ENCODE measurements at places on chromosomes 3 and 15. TPM values are rescaled to one million over a fixed set of nuclear protein-coding genes. Genes with fewer than 3 reads are reported as not detected.
A peak's percentile ranks its signal among the peaks of the same experiment; 100 is the strongest.

- H3K4me3 ChIP-seq, result no peak overlapping the region
- no peak overlapping the region for H3K27ac ChIP-seq
- no peaks in the 10 kb centered on the region for H3K4me1 ChIP-seq
- H3K36me3 ChIP-seq, result no peaks in the 10 kb centered on the region
- no peak for DNase-seq
- H3K27me3 ChIP-seq, result no peaks in the 10 kb centered on the region
Measured at GRCh38 chr3:169563775-169564059, 99.8 kb downstream of the MECOM start.

The CPB1 gene
- total RNA-seq, result 29,247 TPM

The DNAJB8 gene
- total RNA-seq, result not detected

DNA sequence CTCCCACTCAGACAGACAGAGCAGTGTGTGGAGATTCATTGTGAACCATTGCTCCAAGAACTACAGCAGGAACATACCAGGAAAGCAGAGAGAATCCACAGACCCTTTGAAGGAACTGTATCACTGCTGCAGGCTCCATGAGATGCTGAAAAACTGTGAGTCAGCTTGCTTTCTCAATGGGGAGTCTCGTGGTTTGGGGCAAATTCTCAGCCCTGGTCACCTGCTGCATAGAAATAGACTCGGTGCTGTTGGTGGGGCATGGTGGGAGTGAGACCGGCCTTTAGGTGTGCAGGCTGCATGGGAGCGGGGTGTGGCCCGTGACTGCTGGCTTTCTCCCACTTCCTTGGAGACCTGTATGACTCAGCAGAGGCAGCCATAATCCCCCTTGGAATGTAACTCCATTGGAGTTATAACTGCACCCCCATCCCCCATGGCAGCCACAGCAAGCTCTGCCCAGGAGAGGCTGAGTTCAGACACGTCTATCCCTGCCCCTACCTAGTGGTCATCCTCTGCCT is 35.6 kb downstream of the ALCAM start:
- H3K27me3 ChIP-seq, result no peaks in the 10 kb centered on the region
- no peak overlapping the region for H3K27ac ChIP-seq
- DNase-seq, result peak; percentile 33
- no peaks in the 10 kb centered on the region for H3K36me3 ChIP-seq
- peaks cover 15% of the 10 kb centered on the region for H3K4me1 ChIP-seq

- no peaks in the 10 kb centered on the region for H3K36me3 ChIP-seq
- no peak overlapping the region for H3K27ac ChIP-seq
- H3K4me3 ChIP-seq, result no peak overlapping the region
Measured at GRCh38 chr15:92128788-92129187, 264.9 kb upstream of the ST8SIA2 start.

The ATR gene
- total RNA-seq, result 16.6 TPM

The FHIT gene
- total RNA-seq, result 6.8 TPM

The C2CD4A gene
- 2.3 TPM for total RNA-seq

GRCh38 chr3:169060037-169060436 is 603.5 kb downstream of the MECOM start:
- no peaks in the 10 kb centered on the region for H3K27me3 ChIP-seq
- no peaks in the 10 kb centered on the region for H3K36me3 ChIP-seq
- no peaks in the 10 kb centered on the region for H3K4me1 ChIP-seq
- H3K27ac ChIP-seq, result no peak overlapping the region
- no peak for DNase-seq

GRCh38 chr15:94352636-94353487 is 121.5 kb downstream of the MCTP2 start:
- no peak overlapping the region for H3K27ac ChIP-seq
- no peaks in the 10 kb centered on the region for H3K27me3 ChIP-seq

DNA sequence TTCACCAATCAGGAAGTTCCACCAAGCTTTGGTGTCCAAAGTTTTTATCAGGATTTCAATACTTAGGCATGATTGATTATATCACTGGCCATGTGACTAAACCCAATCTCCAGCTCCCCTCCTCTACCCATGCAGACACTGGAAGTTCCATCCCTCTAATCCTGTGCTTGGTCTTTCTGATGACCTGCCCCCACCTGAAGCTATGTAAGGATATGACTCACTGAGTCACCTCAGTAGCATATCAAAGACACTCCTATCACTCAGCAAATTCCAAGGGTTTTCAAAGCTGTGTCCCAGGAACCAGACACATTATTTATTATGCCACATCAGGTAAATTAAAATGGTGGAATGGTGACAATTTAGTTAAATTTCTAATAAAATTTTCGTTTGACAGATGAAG is 158.9 kb downstream of the TAFA4 start:
- no peaks in the 10 kb centered on the region for H3K4me1 ChIP-seq
- H3K36me3 ChIP-seq, result no peaks in the 10 kb centered on the region
- no peaks in the 10 kb centered on the region for H3K27me3 ChIP-seq
- no peak for DNase-seq
- H3K4me3 ChIP-seq, result no peak overlapping the region

GRCh38 chr15:86611417-86612040 is 531.9 kb downstream of the AGBL1 start:
- H3K4me1 ChIP-seq, result no peaks in the 10 kb centered on the region
- no peak overlapping the region for H3K4me3 ChIP-seq
- H3K27me3 ChIP-seq, result no peaks in the 10 kb centered on the region
- no peaks in the 10 kb centered on the region for H3K36me3 ChIP-seq
- H3K27ac ChIP-seq, result no peak overlapping the region

The CAMK2N2 gene
- total RNA-seq, result 22.2 TPM

- no peak for DNase-seq
- peaks cover 3% of the 10 kb centered on the region for H3K4me1 ChIP-seq
- H3K27me3 ChIP-seq, result no peaks in the 10 kb centered on the region
- no peaks in the 10 kb centered on the region for H3K36me3 ChIP-seq
- no peak overlapping the region for H3K4me3 ChIP-seq
Measured at GRCh38 chr15:69467636-69468035, 15.0 kb downstream of the RPLP1 start.

DNA sequence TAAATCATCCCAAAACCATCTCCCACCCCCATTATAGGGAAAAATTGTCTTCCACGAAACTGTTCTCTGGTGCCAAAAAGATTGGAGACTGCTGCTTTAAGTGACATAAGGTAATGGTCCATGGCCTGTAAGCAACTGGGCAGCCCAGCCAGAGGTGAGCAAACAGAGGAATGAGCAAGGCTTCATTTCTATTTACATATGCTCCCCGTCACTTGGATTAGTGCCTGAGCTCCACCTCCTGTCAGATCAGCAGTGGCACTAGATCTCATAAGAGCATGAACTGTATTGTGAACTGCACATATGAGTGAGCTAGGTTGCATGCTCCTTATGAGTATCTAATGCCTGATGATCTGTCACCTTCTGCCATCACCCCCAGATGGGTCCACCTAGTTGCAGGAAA is 1159.8 kb upstream of the ALCAM start:
- no peaks in the 10 kb centered on the region for H3K36me3 ChIP-seq
- H3K4me3 ChIP-seq, result no peak overlapping the region
- no peaks in the 10 kb centered on the region for H3K4me1 ChIP-seq
- H3K27ac ChIP-seq, result no peak overlapping the region
- H3K27me3 ChIP-seq, result no peaks in the 10 kb centered on the region
- no peak for DNase-seq

- DNase-seq, result no peak
- no peak overlapping the region for H3K27ac ChIP-seq
- no peak overlapping the region for H3K4me3 ChIP-seq
- no peaks in the 10 kb centered on the region for H3K27me3 ChIP-seq
- no peaks in the 10 kb centered on the region for H3K4me1 ChIP-seq
Measured at GRCh38 chr3:53642211-53642610, 147.8 kb downstream of the CACNA1D start.

The ZNF662 gene
- total RNA-seq, result 8.5 TPM

- no peak overlapping the region for H3K27ac ChIP-seq
- no peak for DNase-seq
- no peaks in the 10 kb centered on the region for H3K4me1 ChIP-seq
- H3K4me3 ChIP-seq, result no peak overlapping the region
Measured at GRCh38 chr3:105836533-105836932, 32.3 kb downstream of the CBLB start.

GRCh38 chr3:9078561-9079240 is 115.4 kb upstream of the RAD18 start:
- H3K4me1 ChIP-seq, result no peaks in the 10 kb centered on the region
- no peak overlapping the region for H3K27ac ChIP-seq
- no peaks in the 10 kb centered on the region for H3K27me3 ChIP-seq
- H3K36me3 ChIP-seq, result no peaks in the 10 kb centered on the region

DNA sequence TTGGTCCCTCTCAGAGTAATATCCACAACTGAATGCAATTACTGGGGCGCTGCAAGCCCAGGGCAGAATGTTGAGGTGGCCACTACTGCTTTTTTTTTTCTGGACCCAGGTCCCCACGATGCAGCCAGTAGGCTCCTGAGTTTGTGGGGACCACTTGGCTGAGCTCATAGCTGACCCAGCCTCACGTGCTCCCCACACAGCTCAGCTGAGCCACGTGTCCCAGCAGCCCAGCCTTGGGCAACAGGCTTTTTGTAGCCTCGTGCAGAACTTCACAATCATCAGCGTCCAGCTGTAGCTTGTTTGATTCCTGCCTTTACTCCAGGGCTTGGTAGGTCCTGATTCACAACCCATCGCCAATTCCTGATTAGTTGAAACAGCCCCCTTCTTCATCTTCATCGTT is 117.3 kb downstream of the ETFA start:
- no peak for DNase-seq
- peaks cover 5% of the 10 kb centered on the region for H3K4me1 ChIP-seq
- no peaks in the 10 kb centered on the region for H3K36me3 ChIP-seq
- no peaks in the 10 kb centered on the region for H3K27me3 ChIP-seq

The TGM5 gene
- not detected for total RNA-seq

- peaks cover 70% of the 10 kb centered on the region for H3K4me1 ChIP-seq
- no peak for DNase-seq
- no peaks in the 10 kb centered on the region for H3K27me3 ChIP-seq
- H3K27ac ChIP-seq, result no peak overlapping the region
Measured at GRCh38 chr3:149397528-149397927, 20.1 kb upstream of the TM4SF1 start.

- DNase-seq, result no peak
- peaks cover 34% of the 10 kb centered on the region for H3K4me1 ChIP-seq
- H3K36me3 ChIP-seq, result peaks cover 13% of the 10 kb centered on the region
- no peak overlapping the region for H3K4me3 ChIP-seq
Measured at GRCh38 chr15:90907838-90908507, 4.9 kb downstream of the MAN2A2 start.

The STXBP5L gene
- total RNA-seq, result 0.19 TPM

DNA sequence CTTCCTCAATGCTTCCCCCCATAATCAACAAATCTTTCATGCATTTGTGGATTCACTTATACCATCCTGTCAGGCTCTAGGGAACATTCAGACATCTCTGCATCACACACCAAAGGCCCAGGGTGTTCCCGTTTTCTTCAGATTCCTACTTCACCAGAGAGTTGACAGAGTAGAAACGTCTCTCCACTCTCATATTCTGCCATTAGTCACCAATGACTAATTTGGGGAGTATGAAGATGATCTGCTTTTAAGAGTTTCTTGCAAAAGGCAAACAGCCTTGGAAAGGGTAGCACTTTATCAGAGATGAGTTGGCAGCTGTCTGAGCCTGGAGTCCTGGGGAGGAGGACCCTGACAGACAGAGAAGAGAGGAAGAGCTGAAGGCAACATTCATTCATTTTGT is 55.8 kb upstream of the DGKG start:
- H3K27me3 ChIP-seq, result no peaks in the 10 kb centered on the region
- no peak overlapping the region for H3K4me3 ChIP-seq
- H3K27ac ChIP-seq, result no peak overlapping the region
- peaks cover 25% of the 10 kb centered on the region for H3K4me1 ChIP-seq

DNA sequence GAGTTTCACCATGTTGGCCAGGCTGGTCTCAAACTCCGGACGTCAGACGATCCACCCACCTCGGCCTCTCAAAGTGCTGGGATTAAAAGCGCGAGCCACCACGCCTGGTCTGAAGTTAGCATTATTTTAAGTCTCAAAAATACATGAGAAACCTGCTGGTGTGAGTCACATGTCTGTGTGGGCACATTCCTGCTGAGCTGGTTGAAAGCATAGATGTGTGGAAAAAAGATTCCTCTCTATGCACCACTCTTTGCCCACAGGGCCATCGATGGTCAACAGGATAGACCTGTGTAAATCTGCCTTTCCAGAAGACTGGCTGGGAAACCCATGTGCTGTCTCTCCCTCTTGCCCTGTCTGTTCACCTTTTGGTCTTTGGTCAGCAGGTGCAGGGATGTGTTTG is 63.5 kb downstream of the CHRD start:
- H3K27ac ChIP-seq, result no peak overlapping the region
- H3K4me3 ChIP-seq, result no peak overlapping the region
- H3K36me3 ChIP-seq, result no peaks in the 10 kb centered on the region
- no peaks in the 10 kb centered on the region for H3K27me3 ChIP-seq
- no peaks in the 10 kb centered on the region for H3K4me1 ChIP-seq
- no peak for DNase-seq

The CYP8B1 gene
- not detected for total RNA-seq

GRCh38 chr3:187919544-187919943 is 174.3 kb upstream of the BCL6 start:
- H3K27ac ChIP-seq, result no peak overlapping the region
- no peaks in the 10 kb centered on the region for H3K36me3 ChIP-seq
- H3K27me3 ChIP-seq, result no peaks in the 10 kb centered on the region
- DNase-seq, result no peak

DNA sequence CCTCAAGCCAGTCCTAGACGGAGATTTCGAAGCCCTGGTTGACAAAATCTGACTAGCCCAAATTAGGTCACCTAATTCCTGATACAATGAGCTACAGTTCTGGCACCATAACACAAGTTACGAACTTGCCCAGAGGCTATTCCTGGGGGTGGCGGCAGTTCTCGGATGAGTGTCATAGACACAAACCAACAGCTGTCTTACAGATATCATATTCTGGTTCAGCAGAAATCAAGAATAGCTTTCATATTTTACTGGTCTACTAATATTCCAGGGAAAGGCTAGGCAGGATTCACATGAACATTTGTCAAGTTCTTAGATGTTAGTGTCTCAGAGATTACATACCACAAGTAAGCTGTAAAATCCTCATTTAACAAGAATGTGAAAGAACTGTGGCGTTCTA is 8.8 kb downstream of the ANAPC13 start:
- H3K36me3 ChIP-seq, result peaks cover 6% of the 10 kb centered on the region
- H3K27ac ChIP-seq, result no peak overlapping the region
- no peak for DNase-seq
- no peak overlapping the region for H3K4me3 ChIP-seq

The LRRC3B gene
- total RNA-seq, result not detected

- H3K4me1 ChIP-seq, result no peaks in the 10 kb centered on the region
- no peak overlapping the region for H3K4me3 ChIP-seq
- no peaks in the 10 kb centered on the region for H3K36me3 ChIP-seq
- no peak for DNase-seq
- H3K27ac ChIP-seq, result no peak overlapping the region
Measured at GRCh38 chr3:13160619-13161018, 87.4 kb upstream of the IQSEC1 start.

GRCh38 chr3:192851821-192852372 is 65.8 kb downstream of the MB21D2 start:
- H3K4me3 ChIP-seq, result no peak overlapping the region
- H3K27me3 ChIP-seq, result no peaks in the 10 kb centered on the region
- peaks cover 16% of the 10 kb centered on the region for H3K4me1 ChIP-seq
- H3K36me3 ChIP-seq, result no peaks in the 10 kb centered on the region
- DNase-seq, result peak; percentile 85

The CA12 gene
- 10.2 TPM for total RNA-seq

DNA sequence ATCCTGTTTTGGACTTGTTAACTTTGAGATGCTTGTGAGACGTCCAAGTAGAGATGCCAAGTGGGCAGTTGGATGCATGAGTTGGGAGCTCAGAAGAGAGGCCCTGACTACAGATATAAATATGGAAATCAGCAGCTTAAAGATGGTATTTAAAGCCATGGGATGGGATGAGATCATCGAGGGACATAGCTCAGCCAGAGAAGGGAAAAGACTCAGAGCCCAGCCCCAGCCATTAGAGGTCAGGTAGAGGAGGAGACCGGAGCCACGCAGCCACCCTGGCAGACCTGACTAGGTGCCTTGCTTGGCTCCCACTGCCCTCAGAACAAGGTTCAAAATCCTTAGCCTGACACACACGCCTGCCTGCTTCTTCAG is 31.1 kb downstream of the ATP2B2 start:
- H3K27ac ChIP-seq, result no peak overlapping the region
- DNase-seq, result no peak

The PLCL2 gene
- total RNA-seq, result 12.1 TPM
